ENCODE measurements at places on chromosomes 3 and 15. TPM values are rescaled to one million over a fixed set of nuclear protein-coding genes. Genes with fewer than 3 reads are reported as not detected.

Gene GPR149
- total RNA-seq = 0.31 TPM

Gene TMEM40
- total RNA-seq = 1.7 TPM

Gene SAMMSON
- total RNA-seq = 3.5 TPM

Gene C3orf20
- total RNA-seq = 11.0 TPM

Gene TOPAZ1
- total RNA-seq = 11.7 TPM

Gene SCAANT1
- total RNA-seq = not detected

GRCh38 chr3:14374444-14374883 is 27.9 kb upstream of the SLC6A6 start:
- H3K4me3 ChIP-seq = no peak overlapping the region
- no peaks in the 10 kb centered on the region for H3K36me3 ChIP-seq
- no peak overlapping the region for H3K27ac ChIP-seq
- H3K4me1 ChIP-seq = peaks cover 15% of the 10 kb centered on the region
- no peaks in the 10 kb centered on the region for H3K27me3 ChIP-seq

GRCh38 chr3:65999606-66000005 is 39.1 kb downstream of the MAGI1 start:
- H3K4me3 ChIP-seq = no peak overlapping the region
- H3K4me1 ChIP-seq = no peaks in the 10 kb centered on the region
- no peaks in the 10 kb centered on the region for H3K27me3 ChIP-seq
- no peak overlapping the region for H3K27ac ChIP-seq
- no peaks in the 10 kb centered on the region for H3K36me3 ChIP-seq
- no peak for DNase-seq

- H3K27me3 ChIP-seq = no peaks in the 10 kb centered on the region
- DNase-seq = no peak
- no peak overlapping the region for H3K4me3 ChIP-seq
- H3K27ac ChIP-seq = peak overlapping the region; percentile 77
- no peaks in the 10 kb centered on the region for H3K36me3 ChIP-seq
- H3K4me1 ChIP-seq = peaks cover 25% of the 10 kb centered on the region
These were observed 118.8 kb downstream of the LPP start for GRCh38 chr3:188272481-188273372.

DNA sequence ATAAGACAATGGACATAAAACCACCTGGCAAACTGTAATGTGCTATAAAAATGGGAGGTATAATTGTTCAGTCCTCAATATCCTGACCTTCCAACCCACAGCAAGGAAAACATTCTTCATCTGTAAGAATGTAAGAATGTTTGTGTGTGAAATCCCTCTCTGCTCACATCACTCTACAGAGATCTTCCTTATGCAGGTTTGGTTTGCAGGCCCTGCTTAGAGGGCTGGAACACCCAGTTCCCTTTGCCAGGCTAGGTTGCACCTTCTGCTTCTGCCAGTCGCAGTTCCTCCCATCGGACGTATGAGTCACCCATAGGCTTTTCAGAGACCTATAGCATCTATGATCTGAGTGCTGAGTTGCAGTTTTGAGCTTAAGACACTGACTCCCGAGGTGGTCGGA is 24.1 kb upstream of the MINAR1 start:
- no peaks in the 10 kb centered on the region for H3K27me3 ChIP-seq
- H3K36me3 ChIP-seq = no peaks in the 10 kb centered on the region
- no peaks in the 10 kb centered on the region for H3K4me1 ChIP-seq
- no peak overlapping the region for H3K27ac ChIP-seq
- H3K4me3 ChIP-seq = no peak overlapping the region
- DNase-seq = no peak

- DNase-seq = peak; percentile 71
- H3K36me3 ChIP-seq = no peaks in the 10 kb centered on the region
- no peak overlapping the region for H3K4me3 ChIP-seq
- H3K4me1 ChIP-seq = peaks cover 9% of the 10 kb centered on the region
These were observed 21.6 kb upstream of the PAK6 start for GRCh38 chr15:40217166-40217824.

DNA sequence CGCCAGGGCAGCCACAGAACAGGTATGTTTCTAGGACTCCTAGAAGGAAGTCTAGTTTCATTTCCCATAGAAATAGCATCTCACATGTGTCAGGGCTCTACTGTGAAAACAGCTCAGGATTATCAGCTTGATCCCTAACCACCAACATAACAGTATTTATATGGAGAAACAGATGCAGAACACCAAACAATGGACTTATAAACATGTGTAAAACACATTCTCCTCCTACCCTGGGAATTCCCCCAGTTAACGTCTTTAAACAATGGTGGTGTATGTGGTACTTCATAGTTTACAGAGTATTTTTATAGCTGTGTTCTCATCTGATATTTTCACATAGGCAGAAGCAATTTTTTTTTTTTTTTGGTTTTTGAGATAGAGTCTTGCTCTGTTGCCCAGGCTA is 9.7 kb downstream of the TNFSF10 start:
- no peak overlapping the region for H3K4me3 ChIP-seq
- DNase-seq = no peak
- no peak overlapping the region for H3K27ac ChIP-seq
- no peaks in the 10 kb centered on the region for H3K36me3 ChIP-seq
- no peaks in the 10 kb centered on the region for H3K27me3 ChIP-seq

DNA sequence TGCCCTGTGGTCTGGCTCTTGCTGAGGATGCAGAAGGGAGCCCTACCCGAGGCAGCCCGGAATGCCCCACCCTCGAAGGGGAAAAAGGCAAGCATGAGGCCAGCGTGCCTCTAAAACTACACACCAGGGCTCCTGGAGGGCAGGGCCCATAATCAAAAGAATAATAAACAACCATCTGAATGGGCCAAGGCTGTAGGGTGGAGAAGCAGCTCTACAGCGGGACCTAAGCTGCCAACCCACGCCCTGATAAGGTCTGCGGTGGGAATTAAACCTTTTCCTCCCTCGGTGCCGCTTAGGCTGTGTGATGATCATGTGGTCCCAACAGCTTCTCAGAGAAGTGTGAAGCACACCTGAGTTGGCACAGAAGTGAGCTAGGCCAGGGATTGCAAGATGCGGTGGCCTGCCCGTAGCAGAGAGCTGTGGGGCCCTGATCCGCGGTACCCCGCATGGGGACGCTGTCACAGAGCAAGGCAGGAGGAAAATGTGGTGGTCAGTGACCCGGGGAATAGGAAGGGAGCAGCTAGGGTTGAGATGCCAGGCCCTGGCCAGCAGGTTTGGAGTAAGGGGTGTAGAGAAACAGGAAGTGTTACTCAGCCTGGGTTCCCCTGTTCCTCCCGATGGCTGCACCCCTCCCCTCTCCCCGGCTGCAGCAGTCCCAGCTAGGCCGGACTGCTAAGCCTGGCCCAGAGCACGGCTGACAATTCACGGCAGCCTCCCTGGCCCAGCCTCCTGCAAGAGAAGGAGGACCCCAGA is 1.1 kb upstream of the C15orf62 start:
- H3K4me1 ChIP-seq = peaks cover 19% of the 10 kb centered on the region
- no peaks in the 10 kb centered on the region for H3K27me3 ChIP-seq
- DNase-seq = no peak
- H3K4me3 ChIP-seq = no peak overlapping the region
- H3K36me3 ChIP-seq = no peaks in the 10 kb centered on the region

- H3K4me1 ChIP-seq = no peaks in the 10 kb centered on the region
- no peak overlapping the region for H3K4me3 ChIP-seq
- no peaks in the 10 kb centered on the region for H3K36me3 ChIP-seq
- H3K27ac ChIP-seq = no peak overlapping the region
- no peak for DNase-seq
- H3K27me3 ChIP-seq = no peaks in the 10 kb centered on the region
These were observed 114.0 kb downstream of the MAGI1 start for GRCh38 chr3:65924762-65925161.

GRCh38 chr15:49036650-49037545 is 9.3 kb downstream of the SECISBP2L start:
- H3K27me3 ChIP-seq = no peaks in the 10 kb centered on the region
- no peak overlapping the region for H3K27ac ChIP-seq
- no peaks in the 10 kb centered on the region for H3K4me1 ChIP-seq
- no peak for DNase-seq
- no peaks in the 10 kb centered on the region for H3K36me3 ChIP-seq

DNA sequence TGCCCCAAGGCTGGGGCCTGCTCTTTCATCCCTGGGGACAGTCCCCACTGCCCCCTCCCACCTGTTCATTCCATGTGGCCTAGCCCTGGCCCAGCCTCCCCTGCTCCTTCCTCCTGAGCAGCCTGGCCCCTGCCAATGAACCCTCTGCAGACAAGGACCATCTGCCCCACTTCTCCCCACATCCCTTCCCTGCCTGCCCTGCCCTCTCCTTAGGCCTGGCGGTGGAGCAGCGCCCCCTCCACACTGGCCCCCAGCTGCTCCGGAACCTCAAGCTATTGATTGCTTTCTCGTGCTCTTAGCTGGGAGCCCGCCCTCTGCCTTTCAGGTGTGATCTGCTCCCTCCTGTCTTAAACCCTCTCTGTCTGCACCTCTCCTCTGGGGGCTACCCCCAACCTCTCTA is 8.0 kb downstream of the PLXNA1 start:
- no peaks in the 10 kb centered on the region for H3K36me3 ChIP-seq
- no peak overlapping the region for H3K27ac ChIP-seq
- no peaks in the 10 kb centered on the region for H3K27me3 ChIP-seq
- H3K4me3 ChIP-seq = no peak overlapping the region
